ENCODE measurements at places on chromosomes 1 and 21. TPM values are rescaled to one million over a fixed set of nuclear protein-coding genes. Genes with fewer than 3 reads are reported as not detected.
A peak's percentile ranks its signal among the peaks of the same experiment; 100 is the strongest.

The SDC3 gene
- polyA plus RNA-seq = 1.2 TPM

The PRAMEF4 gene
- polyA plus RNA-seq = not detected

The OR10J1 gene
- not detected for polyA plus RNA-seq

The PLEKHA6 gene
- polyA plus RNA-seq = 0.15 TPM

- H3K4me1 ChIP-seq = peaks cover 7% of the 10 kb centered on the region
- H3K27ac ChIP-seq = no peak overlapping the region
- no peaks in the 10 kb centered on the region for H3K36me3 ChIP-seq
- DNase-seq = peak; percentile 18
Observed at GRCh38 chr1:206128196-206128595, 11.0 kb upstream of the AVPR1B start.

- H3K27me3 ChIP-seq = no peaks in the 10 kb centered on the region
- peak overlapping the region; percentile 74 for H3K27ac ChIP-seq
- H3K4me3 ChIP-seq = peak overlapping the region; percentile 73
- no peaks in the 10 kb centered on the region for H3K36me3 ChIP-seq
- H3K4me1 ChIP-seq = peaks cover 7% of the 10 kb centered on the region
- DNase-seq = peak; percentile 30
Observed at GRCh38 chr1:72623299-72623708, 341.0 kb upstream of the NEGR1 start.

GRCh38 chr1:41822866-41823265, 95.9 kb downstream of the HIVEP3 start:
- no peaks in the 10 kb centered on the region for H3K36me3 ChIP-seq
- no peaks in the 10 kb centered on the region for H3K27me3 ChIP-seq
- no peak for DNase-seq
- no peak overlapping the region for H3K27ac ChIP-seq

- no peak overlapping the region for H3K27ac ChIP-seq
- H3K4me3 ChIP-seq = no peak overlapping the region
- DNase-seq = no peak
Observed at GRCh38 chr1:119933397-119933796, 37.1 kb upstream of the ADAM30 start.

DNA sequence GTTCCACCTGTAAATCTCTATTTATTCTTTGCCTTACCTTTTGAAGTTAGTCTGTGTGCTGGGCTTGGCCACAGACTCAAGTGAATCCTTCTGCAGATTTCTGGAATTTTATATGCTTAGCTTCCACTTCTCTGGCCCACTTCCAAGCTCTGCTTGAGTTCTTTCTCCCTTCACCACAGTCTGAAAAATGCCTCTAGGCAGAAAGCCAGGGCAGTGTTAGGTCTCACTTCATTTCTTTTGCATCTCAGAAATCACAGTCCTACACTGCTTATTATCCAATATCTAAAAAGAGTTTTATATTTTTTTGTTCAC, 48.9 kb downstream of the INKA2 start:
- H3K27me3 ChIP-seq = no peaks in the 10 kb centered on the region
- no peak overlapping the region for H3K4me3 ChIP-seq
- peaks cover 5% of the 10 kb centered on the region for H3K4me1 ChIP-seq
- peaks cover 42% of the 10 kb centered on the region for H3K36me3 ChIP-seq
- peak overlapping the region; percentile 50 for H3K27ac ChIP-seq
- no peak for DNase-seq

DNA sequence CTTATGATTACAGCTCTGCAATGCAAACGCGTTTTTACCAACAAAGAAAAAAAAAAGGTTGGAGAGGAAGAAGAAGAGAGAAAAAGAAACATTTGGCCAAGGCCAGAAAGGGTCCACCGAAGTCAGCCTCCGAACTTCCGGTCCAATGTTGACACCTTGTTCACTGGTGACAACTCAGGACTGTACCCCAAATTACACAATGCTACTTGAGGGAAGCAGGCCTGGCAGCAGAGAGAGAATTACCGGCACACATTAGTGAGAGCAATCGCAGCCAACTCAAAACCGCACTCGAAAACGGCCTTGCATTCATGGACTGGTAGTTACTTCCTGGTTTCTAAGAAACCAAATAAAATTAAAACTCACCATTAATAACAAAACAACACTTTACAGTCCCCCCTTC, 652.5 kb downstream of the KIF26B start:
- H3K36me3 ChIP-seq = no peaks in the 10 kb centered on the region
- H3K27me3 ChIP-seq = no peaks in the 10 kb centered on the region

- peak; percentile 12 for DNase-seq
- no peaks in the 10 kb centered on the region for H3K4me1 ChIP-seq
- H3K27me3 ChIP-seq = no peaks in the 10 kb centered on the region
- H3K27ac ChIP-seq = no peak overlapping the region
- no peaks in the 10 kb centered on the region for H3K36me3 ChIP-seq
Observed at GRCh38 chr1:117664314-117664713, 58.5 kb downstream of the TENT5C start.

- no peaks in the 10 kb centered on the region for H3K27me3 ChIP-seq
- peaks cover 85% of the 10 kb centered on the region for H3K4me1 ChIP-seq
- H3K27ac ChIP-seq = no peak overlapping the region
- no peak for DNase-seq
- no peaks in the 10 kb centered on the region for H3K36me3 ChIP-seq
- no peak overlapping the region for H3K4me3 ChIP-seq
Observed at GRCh38 chr1:225446981-225447615, 19.3 kb upstream of the LBR start.

- no peaks in the 10 kb centered on the region for H3K4me1 ChIP-seq
- no peaks in the 10 kb centered on the region for H3K36me3 ChIP-seq
- H3K27ac ChIP-seq = no peak overlapping the region
Observed at GRCh38 chr21:29775462-29775861, 164.3 kb downstream of the GRIK1 start.

All from CD14-positive monocyte (primary cell).